Activated CD4-positive, alpha-beta T cell treated with anti-CD3 and anti-CD28 coated beads, Interleukin-2, amount 50 U/mL, for 1 hour (primary cell): ENCODE measurements at places on chromosomes 12 and 14.

DNA sequence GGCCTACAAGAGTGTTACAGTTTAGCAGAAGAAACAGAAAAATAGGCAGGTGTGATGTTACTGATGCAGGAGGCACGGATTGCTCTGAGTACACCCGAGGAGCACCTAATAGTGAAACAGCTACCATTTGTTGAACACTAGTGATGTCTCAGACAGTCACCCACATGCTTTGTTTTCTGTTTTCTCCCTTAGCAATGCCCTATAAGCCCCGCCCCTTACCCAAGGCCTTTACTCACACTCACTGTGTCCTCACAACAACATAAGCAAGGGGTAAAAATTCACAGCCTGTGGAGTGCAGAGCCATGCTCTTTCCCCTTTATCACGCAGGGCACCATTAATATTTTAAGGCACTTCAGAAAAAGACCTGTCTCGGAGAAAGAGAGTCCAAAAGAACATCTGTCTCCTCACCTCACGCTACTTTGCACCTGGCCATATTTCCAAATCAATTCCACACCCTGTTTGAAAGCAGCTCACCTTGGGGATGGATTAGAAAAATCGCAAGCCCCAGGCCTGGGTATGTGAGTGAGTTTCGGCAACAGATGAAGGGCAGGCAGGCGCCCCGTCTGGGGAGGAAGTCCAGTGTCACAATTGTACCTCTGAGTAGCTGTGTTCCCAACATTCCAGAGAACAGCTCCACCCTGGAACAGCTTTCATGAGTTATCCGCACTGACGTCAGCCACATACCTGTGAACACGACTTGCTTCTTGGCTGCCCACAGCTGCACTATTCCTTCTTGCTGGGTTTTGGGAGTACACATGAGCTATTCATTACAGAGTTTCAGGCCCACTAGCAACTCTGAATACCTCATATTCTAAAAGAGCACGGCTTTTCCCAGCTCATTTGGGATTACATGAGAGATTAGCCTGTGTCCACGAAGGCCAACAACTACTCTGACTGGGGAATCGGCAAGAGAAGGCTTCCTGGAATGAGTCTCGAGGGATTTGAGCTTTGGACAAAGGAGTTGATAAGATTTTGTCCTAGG, 26.0 kb downstream of the MAPK1IP1L start:
- DNase-seq: no peak

DNA sequence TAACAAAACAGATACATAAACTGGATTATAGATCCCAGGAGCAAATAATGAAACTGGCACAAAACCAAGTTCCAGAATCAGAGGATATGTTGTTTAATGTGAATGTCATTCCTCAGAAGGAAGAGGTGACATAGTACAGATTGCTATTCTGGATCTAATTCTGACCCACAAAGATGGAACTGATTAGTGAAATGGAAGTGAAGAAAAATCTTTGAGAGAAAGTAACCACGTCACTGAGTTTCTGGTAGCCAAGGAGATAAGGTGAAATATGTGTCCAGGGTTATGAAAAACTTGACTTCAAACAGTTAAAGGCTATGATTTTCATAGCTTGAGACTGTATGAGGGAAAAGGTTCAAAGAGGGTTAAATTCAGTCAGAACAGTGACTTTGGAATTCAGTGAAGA, 8.3 kb downstream of the OR10AD1 start:
- no peak for DNase-seq

DNA sequence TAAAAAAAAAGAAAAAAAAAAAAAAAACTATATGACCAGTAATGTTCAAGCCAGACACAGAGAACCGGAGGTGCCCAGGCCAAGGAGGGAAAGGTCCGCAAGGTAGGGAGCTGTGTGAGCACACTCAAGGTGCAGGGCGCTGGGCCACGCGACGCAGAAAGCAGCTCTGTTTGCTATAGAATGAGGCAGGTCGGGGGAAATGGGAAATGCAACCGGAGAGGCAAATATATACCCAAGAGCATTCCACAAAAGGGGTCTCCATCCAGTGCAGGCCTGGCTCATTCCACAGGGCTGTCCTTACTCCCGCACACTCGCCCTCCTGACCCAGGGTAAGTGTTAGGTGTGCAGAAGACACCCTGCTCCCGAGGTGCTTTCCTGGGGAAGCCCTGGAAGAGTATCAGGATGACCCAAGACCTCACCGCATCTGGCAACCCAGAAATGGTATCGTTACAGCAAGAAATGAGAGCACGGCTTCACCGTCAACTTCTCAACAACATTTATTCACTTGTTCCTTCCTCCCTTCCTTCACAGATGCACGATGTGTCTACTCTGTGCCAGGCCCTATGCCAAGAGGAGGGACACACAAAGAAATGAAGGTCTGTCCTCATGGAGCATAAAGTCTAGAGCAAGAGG, 86.4 kb downstream of the BCL11B start:
- DNase-seq: no peak

DNA sequence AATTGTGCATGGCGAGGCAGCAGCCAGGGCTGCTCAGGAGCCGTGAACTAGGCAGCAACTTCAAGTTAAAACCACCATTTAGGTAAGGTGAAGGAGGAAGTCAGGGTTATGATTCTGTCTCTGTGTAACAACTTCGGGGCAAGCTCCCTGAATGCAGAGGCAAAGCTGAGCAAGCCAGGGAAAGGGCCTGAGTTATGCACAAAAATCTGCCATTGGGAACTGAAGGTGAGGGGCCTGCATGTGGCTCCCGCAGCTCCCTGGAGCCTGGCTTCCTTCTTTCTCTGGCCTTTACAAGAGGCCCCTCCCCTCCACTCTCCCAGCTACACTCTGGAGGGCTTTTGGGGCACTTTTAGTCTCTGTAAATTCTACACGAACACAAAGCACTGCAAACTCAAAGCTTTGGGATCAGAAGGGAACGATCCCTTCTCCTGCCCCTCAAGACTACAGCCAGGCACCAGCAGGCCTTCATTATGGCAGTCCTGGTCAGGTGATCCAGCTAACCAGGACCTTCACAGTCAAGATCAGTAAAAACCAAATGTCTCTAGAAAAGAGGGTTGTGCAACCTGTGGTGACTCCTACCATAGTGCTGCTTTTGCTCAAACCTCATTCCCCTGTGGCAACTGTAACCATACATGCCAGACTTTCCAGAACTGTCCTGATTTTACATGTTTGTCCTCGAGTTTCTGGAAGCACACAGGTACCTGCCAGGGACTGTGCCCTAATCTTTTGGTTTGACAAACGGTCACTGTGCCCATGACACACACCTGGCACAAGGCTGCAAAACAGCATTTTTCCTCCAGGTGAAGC, 67.2 kb upstream of the PTGR2 start:
- DNase-seq: no peak

DNA sequence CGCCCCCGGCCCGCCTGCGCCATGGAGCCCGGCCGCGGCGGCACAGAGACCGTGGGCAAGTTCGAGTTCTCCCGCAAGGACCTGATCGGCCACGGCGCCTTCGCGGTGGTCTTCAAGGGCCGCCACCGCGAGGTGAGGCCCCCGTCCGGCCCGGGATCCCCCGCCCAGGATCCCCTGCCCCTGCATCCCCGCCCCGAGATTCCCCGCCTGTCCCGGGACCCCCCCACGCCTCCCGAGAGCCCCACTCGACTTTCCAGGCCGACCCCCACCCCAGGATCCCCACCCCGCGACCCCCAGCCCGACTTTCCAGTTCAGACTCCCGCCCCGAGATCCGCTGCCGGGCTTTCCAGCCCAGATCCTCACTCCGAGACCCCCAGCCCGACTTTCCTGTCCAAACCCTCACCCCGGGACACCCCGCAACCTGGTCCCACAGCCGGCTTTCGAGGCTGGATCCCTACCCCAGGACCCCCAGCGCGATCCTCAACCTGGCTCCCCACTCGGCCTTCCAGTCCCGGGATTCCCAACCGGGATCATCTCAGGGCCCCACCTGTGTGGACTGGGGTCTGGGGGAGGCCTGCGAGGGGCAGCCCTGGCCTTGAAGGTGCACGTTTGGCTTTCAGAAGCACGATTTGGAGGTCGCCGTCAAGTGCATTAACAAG, 688 bp downstream of the ULK1 start:
- DNase-seq: no peak

DNA sequence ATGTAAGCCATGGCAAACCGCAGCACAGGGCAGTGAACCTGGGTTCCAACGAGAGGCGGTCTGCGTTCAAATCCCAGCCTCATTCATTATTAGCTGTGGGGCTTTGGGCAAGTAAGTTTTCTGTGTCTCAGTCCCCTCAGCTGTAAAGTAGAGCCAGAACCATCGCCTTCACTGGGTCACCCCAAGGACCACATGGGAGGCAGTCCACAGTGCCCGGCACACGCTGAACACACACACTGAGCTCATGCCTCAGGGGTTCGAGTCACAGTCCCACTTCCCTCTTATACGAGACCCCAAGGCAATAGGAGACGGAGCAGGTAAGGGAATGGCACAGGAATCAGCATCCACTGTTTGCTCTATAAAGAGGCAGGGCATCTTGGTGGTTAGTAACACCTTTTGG, 19.1 kb downstream of the LRTM2 start:
- no peak for DNase-seq
